NCI-H1694 treated with DMSO at 0.1 percent for 48 hours (cell line): ENCODE measurements at places on chromosomes 12 and 14.

GRCh38 chr12:61367281-61367785 is 892.9 kb upstream of the USP15 start:
- DNase-seq, result no peak

DNA sequence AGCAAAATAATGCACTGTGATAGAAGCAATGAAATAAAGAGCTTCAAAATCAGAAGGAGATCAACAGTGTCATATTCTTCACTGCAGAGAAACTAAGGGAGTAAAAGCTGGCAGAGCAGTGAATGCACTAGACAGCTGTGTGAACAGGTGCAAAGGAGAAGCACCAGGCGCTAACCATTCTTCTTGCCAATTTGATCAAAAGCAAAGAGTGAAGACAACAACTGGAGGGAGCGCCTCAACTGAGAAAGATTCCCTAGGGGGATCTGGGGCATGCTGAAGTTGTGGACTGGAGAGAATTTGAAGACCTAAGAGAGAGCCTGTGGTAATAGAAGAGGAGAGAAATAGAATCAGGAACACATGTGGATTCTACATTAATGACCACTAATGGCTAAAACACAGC is 50.4 kb upstream of the OVCH1 start:
- peak; percentile 13 for DNase-seq

GRCh38 chr14:91418387-91419043 is 895 bp upstream of the CCDC88C start:
- peak; percentile 73 for DNase-seq

GRCh38 chr12:132124766-132125425 is 19.2 kb downstream of the DDX51 start:
- DNase-seq, result no peak
